Stimulated activated CD8-positive, alpha-beta memory T cell treated with anti-CD3 and anti-CD28 coated beads, Interleukin-7, amount 100 ng/mL, for 1 hour (primary cell): ENCODE measurements at places on chromosomes 5 and 9.

DNA sequence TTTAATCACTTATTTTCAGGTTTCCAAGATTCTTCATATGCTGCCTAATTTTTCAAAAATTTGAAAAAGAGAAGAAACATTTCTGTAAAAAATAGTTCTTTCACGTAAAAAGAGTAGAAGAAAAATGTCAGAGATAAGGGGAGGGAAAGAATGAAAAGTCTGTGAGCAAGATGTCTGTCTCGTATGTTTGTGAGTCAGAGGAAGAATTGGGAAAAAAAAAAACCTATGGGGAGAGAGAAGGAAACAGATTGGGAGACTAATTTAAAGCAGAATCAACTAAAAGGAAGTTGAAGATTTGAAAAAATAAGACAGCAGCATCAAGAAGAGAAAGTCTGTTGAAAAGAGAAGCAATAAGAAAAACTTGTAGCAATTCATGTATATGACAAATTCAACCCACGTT, 456.3 kb downstream of the HINT1 start:
- no peak for DNase-seq

DNA sequence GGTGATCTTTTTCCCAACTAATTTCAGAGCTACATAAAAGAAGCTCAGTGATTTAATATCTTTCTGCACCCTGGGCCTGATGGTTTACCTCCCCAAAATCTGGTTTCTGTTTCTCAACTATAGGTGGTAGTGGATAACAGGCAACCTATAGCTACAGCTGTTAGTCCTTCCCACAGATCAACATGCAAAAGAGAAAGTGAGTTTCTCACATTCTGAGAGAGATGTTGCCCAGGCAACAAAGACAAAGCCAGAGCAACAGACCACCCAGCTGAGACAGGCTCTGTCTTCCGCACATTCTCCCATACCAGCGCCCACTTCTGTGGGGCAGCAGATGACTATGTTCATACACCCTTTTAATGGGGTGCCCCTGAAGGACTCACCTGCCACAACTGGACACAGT, 40.7 kb upstream of the PPP2R2B start:
- no peak for DNase-seq

DNA sequence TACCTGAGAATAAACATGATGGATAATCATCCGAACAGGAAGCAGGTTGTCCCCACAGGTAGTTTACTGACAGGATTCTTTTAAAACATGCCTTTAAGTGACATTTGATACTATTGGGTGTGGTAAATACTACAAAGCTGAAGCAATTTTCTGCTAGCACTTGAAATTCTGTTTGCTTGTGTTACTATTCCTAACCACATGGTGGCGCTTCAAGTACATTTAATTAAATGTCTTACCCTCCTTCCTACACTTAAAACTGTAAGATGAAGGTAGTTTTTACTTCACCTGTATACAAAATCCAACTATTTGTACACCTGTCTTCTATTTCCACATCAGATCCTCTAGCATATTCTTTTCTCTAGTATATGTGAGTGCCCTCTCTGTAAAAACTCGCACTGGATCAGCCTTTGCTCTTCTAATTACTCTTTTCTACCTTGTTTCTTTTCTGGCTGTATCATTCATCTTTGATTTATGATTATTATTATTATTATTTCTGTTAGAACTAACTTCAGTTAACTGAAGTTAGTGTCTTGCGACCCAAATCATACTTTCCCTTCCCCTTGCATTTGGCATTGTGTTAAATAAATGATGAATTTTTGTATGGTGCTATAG, 18.4 kb downstream of the SLC25A46 start:
- DNase-seq, result no peak

DNA sequence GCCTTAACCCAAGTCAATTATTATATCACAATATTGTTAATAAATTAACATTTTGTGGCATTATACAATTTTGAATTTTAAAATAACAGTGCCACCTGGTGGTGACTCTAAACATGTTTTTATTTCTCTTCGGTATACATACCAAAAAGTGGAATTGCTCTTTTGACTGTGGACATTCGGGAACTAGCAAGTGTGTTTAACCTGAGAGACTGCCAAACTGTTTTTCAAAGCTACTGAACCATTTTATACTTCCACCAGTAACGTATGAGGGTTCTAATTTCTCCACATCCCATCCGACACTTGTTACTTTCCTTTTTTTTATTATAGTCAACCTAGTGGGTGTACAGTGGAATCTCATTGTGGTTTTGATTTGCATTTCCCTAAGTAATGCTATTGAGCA, 18.3 kb upstream of the HSDL2 start:
- DNase-seq, result no peak

DNA sequence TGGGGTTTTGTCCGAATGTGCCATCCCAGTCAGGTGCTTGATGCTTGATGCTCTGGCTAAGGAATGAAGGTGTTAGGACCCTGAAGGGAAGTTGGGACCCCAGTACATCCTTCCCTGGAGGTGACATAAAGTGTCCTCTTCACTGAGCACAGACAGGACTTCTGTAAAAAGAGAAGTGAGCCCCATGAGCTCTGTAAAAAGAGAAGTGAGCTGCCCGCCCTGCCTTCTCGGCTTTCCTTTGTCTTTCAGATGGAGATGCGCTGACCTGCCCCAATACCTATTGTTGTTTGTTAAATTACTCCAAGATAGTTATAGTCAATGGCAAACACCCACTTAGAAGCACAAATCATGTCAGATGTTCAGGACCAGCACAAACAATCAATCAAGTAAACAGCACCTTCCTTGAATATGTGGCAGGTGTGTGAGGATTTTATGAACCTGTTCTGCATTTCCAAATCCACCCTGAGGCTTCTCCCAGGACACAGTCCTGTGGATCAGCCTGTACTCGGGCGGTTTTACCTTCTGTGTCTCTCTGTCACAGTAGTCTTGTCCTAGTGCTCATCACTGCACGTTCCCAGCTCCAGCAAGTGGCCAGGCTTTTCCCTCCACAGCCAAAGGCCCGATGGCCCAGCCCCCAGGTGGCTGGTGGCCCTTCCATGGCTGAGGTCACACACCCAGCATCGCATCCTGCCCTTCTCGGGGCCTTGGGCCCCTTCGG, 191.4 kb downstream of the MTRR start:
- no peak for DNase-seq

- no peak for DNase-seq
These were observed 230.1 kb downstream of the CAAP1 start for GRCh38 chr9:26662476-26662875.

GRCh38 chr5:141507387-141508091, 18.7 kb downstream of the PCDHGC5 start:
- no peak for DNase-seq

DNA sequence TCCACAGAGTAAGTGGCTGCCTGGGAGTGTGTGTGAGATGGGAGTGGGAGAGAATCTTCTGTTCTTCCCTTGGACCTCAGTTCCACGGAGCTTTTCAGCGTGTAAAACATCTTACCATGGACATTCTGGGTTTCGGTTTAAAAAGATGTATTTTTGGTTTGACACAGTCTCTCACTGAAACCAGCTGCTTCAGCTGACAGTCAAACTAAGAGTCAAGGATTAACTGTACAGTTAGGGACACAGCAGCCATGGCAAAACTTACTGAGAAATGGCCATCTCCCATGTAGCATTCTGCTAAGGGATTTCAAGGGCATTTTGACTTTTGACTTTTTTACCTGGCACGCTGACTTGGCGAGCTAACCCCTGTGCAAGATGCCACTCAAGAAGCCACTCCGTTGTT, 93.8 kb upstream of the IL12B start:
- DNase-seq, result no peak

- no peak for DNase-seq
These were observed 232.1 kb downstream of the ENC1 start for GRCh38 chr5:74408150-74409043.

DNA sequence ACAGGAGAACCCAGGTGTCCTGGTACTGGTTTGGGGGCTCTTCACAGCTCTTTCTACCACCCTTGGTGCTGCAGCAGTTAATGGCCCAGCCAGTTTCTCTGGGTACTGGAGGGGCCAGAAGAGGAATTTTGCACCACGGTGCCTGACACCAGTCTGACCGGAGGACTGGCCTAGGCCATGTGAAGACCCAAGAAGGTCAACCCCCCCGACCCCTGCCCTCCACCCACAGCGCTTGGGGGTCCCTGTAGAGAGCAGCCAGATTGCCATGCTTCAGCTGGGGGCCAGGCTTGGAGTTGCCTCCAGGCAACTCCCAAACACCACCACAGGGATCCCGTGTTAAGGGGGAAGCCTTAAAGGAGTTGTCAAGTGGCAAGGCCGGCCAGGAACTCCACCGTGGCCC, 6.2 kb downstream of the ARSI start:
- no peak for DNase-seq

DNA sequence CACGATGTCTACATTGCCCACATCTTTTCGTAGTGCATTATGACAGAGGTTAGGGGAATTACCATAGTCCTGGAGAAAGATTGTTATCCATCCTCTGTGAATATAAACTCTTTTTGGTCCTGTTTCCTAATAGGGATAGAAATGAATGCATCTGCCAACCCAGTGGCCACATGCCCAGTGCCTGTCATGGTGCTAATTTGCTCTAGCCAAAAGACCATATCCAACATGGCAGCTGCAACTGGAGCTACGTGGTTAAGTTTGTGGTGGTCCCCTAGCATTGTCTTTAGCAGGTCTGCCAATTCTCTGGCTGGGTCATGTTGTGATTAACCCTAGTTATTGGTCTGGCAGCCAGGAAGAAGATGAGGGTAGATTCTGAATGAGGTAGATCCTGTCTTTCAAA, 87.5 kb downstream of the FGF18 start:
- no peak for DNase-seq

- DNase-seq, result no peak
These were observed 661 bp downstream of the NSMF start for GRCh38 chr9:137458194-137459151.

- no peak for DNase-seq
These were observed 372.1 kb downstream of the DTWD2 start for GRCh38 chr5:118616281-118616680.

- DNase-seq, result no peak
These were observed 76.8 kb downstream of the MACROH2A1 start for GRCh38 chr5:135322271-135322670.

- no peak for DNase-seq
These were observed 548.8 kb upstream of the CDH18 start for GRCh38 chr5:20536813-20537212.

DNA sequence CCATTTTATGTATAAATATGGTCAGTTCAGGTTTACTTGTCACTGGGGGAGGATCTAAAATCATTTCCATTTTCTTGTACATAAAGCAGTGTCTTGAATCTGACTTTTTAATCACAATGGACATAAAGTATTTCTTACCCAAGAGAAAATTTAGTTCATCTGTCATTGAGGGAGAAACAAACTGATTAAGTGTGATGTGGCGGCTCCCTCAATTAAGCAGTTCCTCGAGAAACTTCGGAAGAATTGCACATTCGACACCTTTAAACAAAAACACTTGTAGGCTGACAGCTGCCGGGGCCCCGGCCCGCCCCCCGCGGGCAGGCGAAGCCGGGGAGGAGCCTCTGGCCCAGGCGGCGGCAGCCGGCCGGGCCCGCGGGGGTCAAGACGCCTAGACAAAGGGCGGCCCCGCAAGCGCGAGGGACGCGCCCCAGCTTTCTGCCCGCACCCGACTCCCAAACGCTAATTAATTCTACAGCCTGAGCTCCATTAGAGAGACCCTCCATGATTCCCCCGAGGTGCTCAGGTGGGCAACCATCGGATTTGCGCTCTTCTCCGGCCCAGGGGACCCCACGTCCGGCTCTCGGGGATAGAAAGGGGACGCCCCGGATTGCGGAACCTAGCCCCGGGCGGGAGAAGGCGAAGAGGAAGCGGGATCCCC, 750 bp downstream of the TRIM36 start:
- no peak for DNase-seq

DNA sequence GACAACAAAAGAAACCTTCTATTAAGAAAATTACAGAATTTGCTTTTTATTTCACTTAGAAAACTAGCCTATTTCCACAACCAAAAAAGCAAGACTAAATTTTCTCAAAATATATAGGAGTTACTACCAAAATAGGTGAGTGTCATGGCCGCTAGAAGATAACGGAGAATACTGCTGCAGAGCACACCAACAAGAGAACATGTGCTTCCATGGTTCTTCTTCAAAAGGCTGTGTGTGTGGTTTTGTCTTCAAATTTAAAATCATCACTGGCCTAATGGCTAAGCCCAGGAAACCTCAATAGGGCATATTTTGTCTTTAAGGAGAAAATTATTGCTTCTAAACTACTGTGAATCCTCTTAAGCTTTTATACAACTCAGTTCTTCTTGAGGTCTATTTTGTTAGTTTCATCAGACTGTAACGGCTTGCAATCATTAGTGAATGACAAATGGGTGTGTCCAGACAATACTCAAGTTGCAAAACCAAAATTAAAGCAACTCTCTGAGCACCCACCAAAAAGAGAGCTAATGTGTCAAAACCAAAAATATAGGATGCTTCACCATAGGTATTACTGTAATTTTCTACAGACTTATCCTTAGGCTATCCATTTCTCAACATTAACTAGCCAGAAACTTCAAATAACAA, 3.3 kb downstream of the SETX start:
- DNase-seq, result no peak

DNA sequence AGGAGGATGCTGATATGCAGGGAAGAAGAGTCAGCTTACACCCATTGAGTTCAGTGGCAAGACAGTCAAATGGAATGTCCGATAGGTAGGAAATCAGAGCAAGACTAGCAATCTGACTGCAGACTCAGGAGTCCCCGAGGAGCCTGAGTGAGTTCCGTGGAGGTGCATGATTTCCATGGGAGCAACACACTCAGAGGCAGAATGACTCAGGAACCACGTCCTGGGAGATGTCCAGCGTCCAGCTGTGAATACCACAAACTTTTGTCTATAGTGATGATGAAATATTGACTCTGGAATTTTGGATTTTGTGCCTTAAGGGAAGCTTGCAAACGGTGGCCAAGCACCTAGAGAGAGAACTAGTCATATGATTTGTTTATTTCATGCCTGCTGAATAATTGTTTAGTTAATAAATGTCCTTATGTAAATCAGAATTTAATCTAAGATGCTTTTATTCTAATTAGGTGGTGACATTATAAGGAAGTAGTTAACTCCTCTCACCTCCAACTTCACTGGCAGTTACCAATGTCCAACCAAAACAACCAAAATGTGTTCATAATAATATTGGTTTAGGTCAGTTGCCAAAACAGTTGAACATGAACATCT, 100.4 kb downstream of the PDE4D start:
- no peak for DNase-seq

DNA sequence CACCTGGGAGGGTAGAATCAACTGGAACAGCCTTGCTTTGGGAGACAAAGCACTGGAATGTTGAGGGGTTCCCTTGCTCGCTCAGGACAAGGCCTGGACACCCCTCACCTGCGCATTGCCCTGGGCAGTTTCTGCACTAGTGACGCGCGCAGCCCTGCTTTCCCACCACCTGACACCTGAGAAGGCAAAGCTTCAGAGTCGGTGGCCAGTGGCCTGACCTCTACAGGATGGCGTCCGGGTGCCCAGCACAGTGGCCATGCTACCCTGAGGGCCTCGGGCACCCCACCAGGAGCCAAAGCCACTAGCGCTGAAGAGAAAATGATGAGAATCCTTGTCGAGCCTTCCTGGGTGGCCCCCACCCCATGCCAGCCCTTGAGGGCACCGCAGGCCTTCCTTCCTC, 161.3 kb downstream of the OLFM1 start:
- no peak for DNase-seq

- no peak for DNase-seq
These were observed 12.8 kb upstream of the TEX48 start for GRCh38 chr9:114694719-114695269.

GRCh38 chr9:4380406-4380805, 80.5 kb upstream of the GLIS3 start:
- DNase-seq, result no peak
